Stimulated activated CD4-positive, alpha-beta T cell treated with anti-CD3 and anti-CD28 coated beads, Interleukin-4, amount 100 ng/mL, for 48 hours (primary cell): ENCODE measurements at places on chromosomes 13 and 19.

DNA sequence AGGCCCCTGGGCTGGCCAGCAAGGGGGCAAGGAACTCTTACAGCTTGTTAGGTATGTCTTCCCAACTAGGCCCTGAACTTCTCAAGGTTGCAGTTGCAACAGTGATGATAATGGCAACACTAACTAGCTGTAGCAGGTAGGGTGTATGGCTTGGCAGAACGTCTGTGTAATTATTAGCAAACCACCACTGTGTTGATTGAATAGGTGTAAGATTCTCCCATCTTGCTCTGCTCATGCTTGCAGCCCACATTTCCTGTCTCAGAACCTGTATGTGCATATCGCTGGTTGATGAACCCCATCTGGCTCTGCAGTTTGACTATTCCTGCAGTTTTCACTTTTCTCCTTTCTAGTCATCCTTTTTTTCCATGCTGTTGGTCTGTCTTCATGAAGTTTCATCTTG lies 178.8 kb downstream of the KATNAL1 start:
- no peak for DNase-seq

- DNase-seq = no peak
Observed at GRCh38 chr13:90293793-90294361, 1053.6 kb upstream of the MIR17HG start.

DNA sequence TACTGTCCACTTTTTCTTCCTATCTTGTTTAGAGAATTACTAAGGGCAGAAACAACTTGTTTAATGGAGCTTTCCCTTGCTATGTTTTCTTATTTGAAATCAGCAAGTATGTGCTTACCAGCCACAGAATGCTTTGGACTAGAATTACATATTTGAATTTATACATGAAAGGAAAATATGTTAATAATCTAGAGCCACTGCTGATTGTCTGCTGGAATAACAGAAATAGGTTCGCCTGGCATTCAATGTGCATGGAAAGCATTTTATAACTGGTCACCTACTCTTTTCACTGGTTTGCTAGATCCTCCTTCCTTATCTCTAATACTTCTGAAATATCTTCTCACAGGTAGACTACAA lies 8.0 kb downstream of the EFNB2 start:
- no peak for DNase-seq

DNA sequence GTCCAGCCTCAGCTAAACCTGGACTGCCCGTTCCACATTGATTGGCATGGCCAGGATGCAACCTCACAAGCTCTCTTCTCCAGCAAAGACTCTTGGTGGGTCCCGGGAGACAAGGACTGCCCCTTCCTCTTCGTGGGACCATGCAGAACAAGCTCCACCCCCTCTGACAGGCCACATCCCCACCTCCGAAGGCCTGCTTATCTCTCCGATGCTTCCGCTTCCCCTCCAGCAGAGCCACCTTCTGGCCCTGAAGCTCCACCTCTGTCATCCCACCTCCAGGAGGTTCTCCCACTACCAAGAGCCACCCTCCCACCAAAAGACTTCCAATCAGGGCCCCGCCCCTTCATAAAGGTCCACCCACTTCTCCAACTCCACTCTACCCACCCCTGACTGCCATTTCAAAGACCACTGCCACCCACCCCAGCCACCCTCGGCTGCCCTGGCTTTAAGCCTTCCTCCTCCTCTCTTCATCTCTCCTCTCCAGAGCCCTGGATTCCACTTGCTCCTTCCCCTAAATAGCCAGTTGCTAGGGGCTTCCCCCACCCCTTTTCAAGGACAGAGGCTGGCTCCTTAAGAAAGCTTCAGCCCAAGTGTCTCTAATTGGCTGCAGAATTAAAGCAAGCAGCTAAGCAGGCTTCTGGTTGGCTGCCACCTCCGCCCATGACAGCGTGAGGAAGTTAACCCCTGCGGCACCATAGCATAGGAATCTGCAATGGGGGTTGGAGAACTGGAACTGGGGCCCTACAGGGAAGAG lies 9.9 kb downstream of the LRFN1 start:
- no peak for DNase-seq

DNA sequence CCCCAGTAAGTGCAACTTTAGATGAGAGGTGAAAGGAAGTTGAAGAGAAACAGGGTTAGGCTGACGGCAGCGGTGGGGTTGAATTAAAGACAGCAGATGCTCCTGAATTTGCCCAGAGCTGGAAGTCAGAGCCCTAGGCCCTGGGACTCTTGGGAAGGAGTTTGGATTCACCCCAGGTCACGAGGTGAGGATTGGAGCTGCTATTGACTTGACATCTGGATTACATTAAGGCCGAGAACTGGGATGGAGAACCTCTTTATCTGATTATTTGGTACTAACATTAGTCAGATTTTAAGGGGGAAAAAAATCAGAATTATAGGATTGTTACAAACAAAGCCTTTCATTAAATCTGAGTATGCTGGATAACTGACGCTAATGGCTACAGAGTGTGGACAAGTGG lies 367.2 kb downstream of the ZNF536 start:
- no peak for DNase-seq

GRCh38 chr13:109408591-109409382 lies 377.6 kb downstream of the IRS2 start:
- no peak for DNase-seq

DNA sequence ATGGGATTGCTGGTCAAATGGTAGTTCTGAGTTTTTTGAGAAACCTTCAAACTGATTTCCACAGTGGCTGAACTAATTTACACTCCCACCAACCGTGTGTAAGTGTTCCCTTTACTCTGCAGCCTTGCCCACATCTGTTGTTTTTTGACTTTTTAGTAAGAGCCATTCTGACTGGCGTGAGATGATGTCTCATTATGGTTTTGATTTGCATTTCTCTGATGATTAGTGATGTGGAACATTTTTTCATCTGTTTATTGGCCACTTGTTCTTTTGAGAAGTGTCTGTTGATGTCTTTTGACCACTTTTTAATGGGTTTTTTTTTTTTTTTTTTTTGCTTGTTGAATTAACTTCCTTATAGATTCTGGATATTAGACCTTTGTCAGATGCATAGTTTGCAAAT lies 4.3 kb downstream of the CAB39L start:
- DNase-seq = no peak

GRCh38 chr19:29162694-29163093 lies 50.3 kb downstream of the UQCRFS1 start:
- no peak for DNase-seq

DNA sequence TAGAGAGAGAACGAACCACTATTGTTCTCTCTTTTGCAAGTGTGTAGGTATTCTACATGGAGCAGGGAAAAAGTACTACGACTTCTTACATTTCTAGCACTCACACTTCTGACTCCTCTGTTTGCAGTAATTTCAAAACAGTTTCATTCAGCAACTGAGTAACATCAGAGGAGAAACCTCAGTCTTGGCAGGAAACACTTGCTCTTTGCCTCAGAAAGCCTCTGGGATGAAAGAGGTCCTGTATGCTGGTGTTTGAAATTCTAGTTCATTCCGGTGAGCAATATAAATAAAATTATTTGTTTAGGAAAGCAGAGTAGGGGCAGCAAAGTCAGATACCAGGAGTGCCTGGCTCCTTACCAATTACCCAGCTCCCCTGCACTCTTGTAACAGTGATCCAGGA lies 595.5 kb downstream of the TBC1D4 start:
- no peak for DNase-seq

- DNase-seq = no peak
Observed at GRCh38 chr13:77833331-77833863, 85.2 kb downstream of the EDNRB start.
